ENCODE measurements at places on chromosomes 5 and 9. TPM values are rescaled to one million over a fixed set of nuclear protein-coding genes. Genes with fewer than 3 reads are reported as not detected.

GRCh38 chr9:112017878-112018277 is 121.3 kb downstream of the UGCG start:
- DNase-seq, result no peak

GRCh38 chr9:6757132-6757455 is 679 bp upstream of the KDM4C start:
- no peak for DNase-seq

GRCh38 chr5:72835633-72836032 is 19.2 kb downstream of the TNPO1 start:
- DNase-seq, result no peak

DNA sequence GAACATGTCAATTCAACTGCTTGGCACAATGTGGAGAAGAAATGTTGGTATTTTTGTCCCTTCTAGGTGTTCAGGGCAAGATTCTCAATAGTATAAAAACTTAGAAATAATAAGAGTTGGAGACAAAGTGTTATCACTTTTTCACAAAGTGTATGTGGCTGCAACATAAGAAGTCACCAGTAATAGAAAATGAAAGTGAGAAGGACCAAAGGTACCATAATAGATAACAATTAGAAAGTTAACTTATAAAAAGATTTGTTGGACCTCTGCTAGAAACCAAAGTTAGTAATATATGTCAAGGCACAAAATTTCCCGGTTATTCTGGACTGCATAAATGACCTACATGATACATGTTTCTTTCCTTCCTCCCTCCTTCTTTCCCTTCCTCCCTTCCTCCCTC is 1535.3 kb downstream of the EFNA5 start:
- no peak for DNase-seq

GRCh38 chr9:109311286-109311685 is 9.6 kb downstream of the EPB41L4B start:
- DNase-seq, result no peak

MCTP1 gene
- total RNA-seq, result 55.8 TPM

QRFP gene
- not detected for total RNA-seq

Measured in lung microvascular endothelial cell (primary cell).